ENCODE measurements at places on chromosomes 6 and 20.

GRCh38 chr6:37004044-37004980 lies 1.1 kb upstream of the FGD2 start:
- no peak for DNase-seq

DNA sequence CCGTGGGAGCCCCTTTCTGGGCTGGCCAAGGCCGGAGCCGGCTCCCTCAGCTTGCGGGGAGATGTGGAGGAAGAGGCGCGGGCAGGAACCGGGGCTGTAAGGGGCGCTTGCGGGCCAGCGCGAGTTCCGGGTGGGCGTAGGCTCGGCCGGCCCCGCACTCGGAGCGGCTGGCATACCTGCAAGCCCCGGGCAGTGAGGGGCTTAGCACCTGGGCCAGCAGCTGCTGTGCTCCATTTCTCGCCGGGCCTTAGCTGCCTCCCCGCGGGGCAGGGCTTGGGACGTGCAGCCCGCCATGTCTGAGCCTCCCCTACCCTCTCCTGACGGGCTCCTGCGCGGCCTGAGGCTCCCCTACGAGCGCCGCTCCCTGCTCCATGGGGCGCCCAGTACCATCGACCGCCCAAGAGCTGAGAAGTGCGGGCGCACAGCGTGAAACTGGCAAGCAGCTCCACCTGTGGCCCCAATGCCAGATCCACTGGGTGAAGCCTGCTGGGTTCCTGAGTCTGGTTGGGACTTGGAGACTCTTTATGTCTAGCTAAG lies 82.8 kb upstream of the E2F3 start:
- no peak for DNase-seq

GRCh38 chr6:604579-604978 lies 52.3 kb downstream of the HUS1B start:
- no peak for DNase-seq

GRCh38 chr20:18852318-18852717 lies 38.7 kb downstream of the SCP2D1 start:
- DNase-seq = no peak

GRCh38 chr20:60658681-60659080 lies 593.4 kb upstream of the CDH4 start:
- no peak for DNase-seq

GRCh38 chr6:14309951-14310445 lies 192.4 kb downstream of the CD83 start:
- DNase-seq = no peak

GRCh38 chr6:134636186-134636799 lies 313.6 kb downstream of the ALDH8A1 start:
- peak; percentile 16 for DNase-seq

GRCh38 chr20:309841-310644 lies 12.7 kb downstream of the ZCCHC3 start:
- peak; percentile 87 for DNase-seq

- DNase-seq = no peak
These were observed 14.8 kb upstream of the TMEM244 start for GRCh38 chr6:129875610-129876520.

GRCh38 chr20:40339661-40340449 lies 349.2 kb downstream of the MAFB start:
- no peak for DNase-seq

DNA sequence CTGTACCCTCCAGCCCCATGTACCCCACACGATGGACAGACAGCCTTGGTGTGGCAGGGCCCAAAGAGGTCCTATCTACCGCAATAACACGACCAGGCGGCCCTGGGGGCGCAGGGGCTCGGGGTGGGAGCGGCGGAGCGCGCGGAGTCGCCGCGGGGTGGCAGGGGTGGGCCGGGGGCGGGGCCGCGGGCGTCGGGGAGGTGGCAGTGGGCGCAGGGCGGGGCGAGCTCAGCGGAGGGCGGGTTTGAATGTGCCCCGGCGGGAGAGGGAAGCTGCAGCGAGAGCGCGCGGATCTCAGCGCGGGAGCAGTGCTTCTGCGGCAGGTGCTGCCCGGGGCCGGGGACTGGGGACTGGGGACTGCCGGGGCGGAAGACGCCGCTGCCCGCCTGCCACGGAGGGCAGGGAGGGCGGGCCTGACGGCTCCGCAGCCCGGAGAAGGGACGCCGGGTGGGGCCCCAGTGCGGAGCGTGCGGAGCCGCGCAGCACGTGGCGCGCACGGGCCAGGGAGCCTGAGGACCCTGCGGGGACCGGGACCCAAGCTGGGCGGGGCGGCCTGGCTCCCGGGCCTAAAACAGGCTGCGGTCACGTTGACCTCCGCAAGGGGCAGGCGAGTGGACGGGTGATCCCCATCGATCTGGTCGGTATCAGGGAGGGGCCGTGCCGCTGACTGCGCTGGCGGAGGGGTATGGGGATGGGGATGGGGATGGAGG lies at the start of gene SLC29A1:
TSS of gene SLC29A1 (plus strand) at position 277 of the 710 bp plus-strand sequence. CDS start 3,719 bp downstream, outside the sequence.
- peak; percentile 90 for DNase-seq

GRCh38 chr6:45423111-45423823 lies 45.5 kb upstream of the SUPT3H start:
- DNase-seq = peak; percentile 54
